Immature natural killer cell (primary cell): ENCODE measurements at places on chromosomes 16 and 17.

GRCh38 chr17:6539871-6540270 lies 16.5 kb downstream of the PITPNM3 start:
- H3K27ac ChIP-seq: no peak overlapping the region
- peaks cover 5% of the 10 kb centered on the region for H3K27me3 ChIP-seq
- H3K4me1 ChIP-seq: no peaks in the 10 kb centered on the region
- H3K4me3 ChIP-seq: no peak overlapping the region

GRCh38 chr16:23940111-23940510 lies 104.3 kb downstream of the PRKCB start:
- no peak overlapping the region for H3K27ac ChIP-seq
- H3K4me3 ChIP-seq: no peak overlapping the region
- peaks cover 3% of the 10 kb centered on the region for H3K36me3 ChIP-seq

GRCh38 chr16:30473231-30474073 lies 910 bp downstream of the ITGAL start:
- H3K36me3 ChIP-seq: peaks cover 35% of the 10 kb centered on the region
- H3K4me3 ChIP-seq: peak overlapping the region; percentile 92
- H3K27ac ChIP-seq: peak overlapping the region; percentile 98
- peak; percentile 64 for DNase-seq

- DNase-seq: peak; percentile 78
- no peaks in the 10 kb centered on the region for H3K36me3 ChIP-seq
- peaks cover 10% of the 10 kb centered on the region for H3K27me3 ChIP-seq
- peaks cover 10% of the 10 kb centered on the region for H3K4me1 ChIP-seq
- no peak overlapping the region for H3K27ac ChIP-seq
Measured at GRCh38 chr17:82230609-82231311, 1.9 kb downstream of the SLC16A3 start.

- no peak for DNase-seq
- peaks cover 16% of the 10 kb centered on the region for H3K36me3 ChIP-seq
- peak overlapping the region; percentile 50 for H3K4me3 ChIP-seq
- peaks cover 53% of the 10 kb centered on the region for H3K4me1 ChIP-seq
Measured at GRCh38 chr17:35021520-35022380, 41.4 kb downstream of the LIG3 start.

DNA sequence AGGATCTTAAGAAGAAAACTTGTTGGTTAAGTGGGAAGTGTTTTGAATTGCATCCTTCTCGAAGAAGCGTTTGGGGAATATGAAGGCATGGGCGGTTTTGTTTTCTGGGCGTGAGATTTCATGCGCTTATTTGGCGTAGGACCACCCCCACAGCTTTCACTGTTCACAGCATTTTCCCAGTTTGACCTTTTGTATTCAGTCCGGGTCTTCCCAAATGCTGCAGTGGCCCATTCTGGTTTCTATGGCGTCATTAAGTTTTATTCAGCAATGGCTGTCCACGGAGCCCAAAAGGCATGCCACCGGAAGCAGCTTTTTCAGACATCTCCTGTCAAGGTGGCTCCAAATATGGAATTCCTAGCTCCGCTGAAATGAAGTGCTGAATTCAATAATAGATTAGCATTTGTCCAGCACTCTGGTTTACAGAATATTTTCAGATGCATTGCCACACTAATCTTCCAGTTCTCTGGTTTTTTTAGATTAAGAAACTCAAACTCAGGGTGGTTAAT lies 90.6 kb upstream of the FBXO47 start:
- DNase-seq: no peak
- H3K4me1 ChIP-seq: peaks cover 9% of the 10 kb centered on the region
- H3K4me3 ChIP-seq: peak overlapping the region; percentile 82

DNA sequence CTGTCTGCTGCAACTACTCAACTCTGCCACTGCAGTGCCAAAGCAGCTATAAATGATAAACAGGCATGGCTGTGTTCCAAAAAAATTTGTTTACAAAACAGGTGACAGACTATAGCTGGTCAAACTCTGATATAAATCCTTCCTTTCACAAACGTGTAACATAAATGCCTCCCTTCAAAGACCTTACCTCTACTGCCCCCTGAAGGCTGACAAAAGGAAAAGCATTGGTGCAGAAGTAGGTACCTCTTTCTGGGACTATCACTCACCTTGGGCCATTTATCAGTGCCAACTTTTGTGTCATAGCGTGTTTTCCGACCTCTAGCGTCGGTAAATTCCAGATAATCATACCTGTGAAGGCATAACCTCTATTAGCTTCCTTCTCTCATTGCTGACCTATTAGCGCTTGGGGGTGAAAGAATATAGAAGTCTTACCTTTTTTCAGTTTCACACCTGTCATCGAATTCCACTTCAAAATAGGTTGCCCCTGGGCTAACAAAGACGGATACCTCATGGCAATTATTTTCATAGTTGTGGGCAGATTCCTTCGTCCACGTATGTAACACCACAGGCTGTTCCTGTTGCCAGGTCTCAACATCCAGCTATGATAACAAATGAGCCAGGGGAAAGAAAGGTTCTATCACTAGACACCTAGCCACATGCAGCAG lies 67.9 kb downstream of the ZZEF1 start:
- no peaks in the 10 kb centered on the region for H3K4me1 ChIP-seq
- peaks cover 56% of the 10 kb centered on the region for H3K36me3 ChIP-seq
- no peaks in the 10 kb centered on the region for H3K27me3 ChIP-seq
- H3K4me3 ChIP-seq: no peak overlapping the region
- DNase-seq: peak; percentile 40
- peak overlapping the region; percentile 22 for H3K27ac ChIP-seq

DNA sequence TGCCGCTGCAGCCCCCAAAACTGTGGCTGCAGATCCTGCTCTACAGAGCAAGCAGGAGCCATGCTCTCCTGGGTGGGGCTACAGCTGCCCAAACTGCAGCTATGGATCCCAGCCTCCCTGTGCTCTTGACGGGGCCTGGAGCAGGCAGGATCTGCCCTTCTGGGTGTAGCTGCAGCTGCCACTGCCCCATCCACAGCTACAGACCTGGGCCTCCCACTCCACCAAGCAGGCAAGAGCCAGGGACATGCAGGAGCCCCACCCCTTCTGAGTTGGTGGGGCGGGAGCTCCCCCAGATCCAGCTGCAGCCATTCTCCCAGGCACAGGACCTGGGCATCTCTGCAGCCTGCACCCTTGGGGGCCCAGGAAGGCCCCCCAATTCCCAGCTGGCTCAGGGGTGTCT lies 551.2 kb upstream of the CA10 start:
- DNase-seq: no peak
- no peak overlapping the region for H3K4me3 ChIP-seq
- no peak overlapping the region for H3K27ac ChIP-seq

DNA sequence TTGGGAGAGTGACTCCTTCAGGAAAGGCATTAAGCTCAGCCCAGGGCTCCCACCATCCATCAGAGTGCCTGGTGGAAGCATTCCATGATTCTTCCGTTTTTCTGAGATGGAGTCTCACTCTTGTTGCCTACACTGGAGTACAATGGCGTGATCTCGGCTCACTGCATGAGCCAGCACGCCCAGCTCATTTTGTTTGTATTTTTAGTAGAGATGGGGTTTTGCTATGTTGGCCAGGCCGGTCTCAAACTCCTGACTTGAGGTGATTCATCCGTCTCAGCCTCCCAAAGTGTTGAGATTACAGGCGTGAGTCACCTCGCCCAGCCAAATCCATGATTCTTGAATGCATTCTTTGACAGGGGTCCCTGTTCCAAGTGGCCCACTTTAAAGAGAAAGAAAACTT lies 23.1 kb downstream of the MIS12 start:
- peaks cover 35% of the 10 kb centered on the region for H3K4me1 ChIP-seq
- peaks cover 34% of the 10 kb centered on the region for H3K36me3 ChIP-seq
- peaks cover 12% of the 10 kb centered on the region for H3K27me3 ChIP-seq
- no peak overlapping the region for H3K27ac ChIP-seq
- DNase-seq: no peak

DNA sequence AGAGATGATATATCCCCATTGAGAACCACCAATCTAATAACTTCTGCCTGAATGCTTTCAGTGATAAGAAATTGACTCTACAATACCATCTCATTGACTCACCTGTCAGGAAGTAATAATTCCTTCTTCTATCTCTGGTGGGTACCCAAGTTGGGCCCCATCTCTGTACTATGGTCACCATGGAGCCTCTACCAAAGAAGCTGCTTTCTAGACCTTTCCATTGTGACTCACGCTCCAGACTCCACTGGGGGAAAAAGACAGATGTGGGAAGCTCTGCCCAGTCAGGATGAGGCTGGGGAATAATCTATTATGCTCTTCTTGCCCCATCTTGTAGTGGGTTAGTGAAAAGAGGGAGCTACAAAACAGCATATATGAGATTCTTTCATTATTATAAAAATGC lies 100.4 kb downstream of the COPRS start:
- no peak for DNase-seq
- no peak overlapping the region for H3K27ac ChIP-seq
- H3K4me1 ChIP-seq: no peaks in the 10 kb centered on the region
- no peaks in the 10 kb centered on the region for H3K36me3 ChIP-seq
- H3K27me3 ChIP-seq: peaks cover 2% of the 10 kb centered on the region

DNA sequence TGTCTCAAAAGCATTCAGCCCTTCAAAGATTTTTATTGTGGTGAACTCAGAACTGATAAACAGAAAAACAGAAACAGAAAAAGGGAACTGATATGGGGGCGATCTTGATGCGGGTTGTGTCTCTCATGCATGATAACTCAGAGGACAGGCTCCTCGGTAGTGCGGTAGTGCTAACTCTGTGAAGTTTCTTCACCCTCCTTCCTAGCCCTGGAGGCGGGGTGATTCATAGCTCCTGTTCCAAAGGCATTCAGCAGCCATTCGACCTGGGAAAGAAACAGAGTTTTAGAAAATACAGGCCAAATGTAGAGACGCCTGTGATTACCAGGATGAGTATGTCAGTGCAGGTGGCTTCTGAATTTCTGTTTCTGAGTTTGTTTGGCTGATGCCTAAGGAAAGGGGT lies 5.5 kb upstream of the MAF start:
- H3K4me3 ChIP-seq: no peak overlapping the region
- H3K27ac ChIP-seq: no peak overlapping the region
- peaks cover 3% of the 10 kb centered on the region for H3K27me3 ChIP-seq
- no peak for DNase-seq

DNA sequence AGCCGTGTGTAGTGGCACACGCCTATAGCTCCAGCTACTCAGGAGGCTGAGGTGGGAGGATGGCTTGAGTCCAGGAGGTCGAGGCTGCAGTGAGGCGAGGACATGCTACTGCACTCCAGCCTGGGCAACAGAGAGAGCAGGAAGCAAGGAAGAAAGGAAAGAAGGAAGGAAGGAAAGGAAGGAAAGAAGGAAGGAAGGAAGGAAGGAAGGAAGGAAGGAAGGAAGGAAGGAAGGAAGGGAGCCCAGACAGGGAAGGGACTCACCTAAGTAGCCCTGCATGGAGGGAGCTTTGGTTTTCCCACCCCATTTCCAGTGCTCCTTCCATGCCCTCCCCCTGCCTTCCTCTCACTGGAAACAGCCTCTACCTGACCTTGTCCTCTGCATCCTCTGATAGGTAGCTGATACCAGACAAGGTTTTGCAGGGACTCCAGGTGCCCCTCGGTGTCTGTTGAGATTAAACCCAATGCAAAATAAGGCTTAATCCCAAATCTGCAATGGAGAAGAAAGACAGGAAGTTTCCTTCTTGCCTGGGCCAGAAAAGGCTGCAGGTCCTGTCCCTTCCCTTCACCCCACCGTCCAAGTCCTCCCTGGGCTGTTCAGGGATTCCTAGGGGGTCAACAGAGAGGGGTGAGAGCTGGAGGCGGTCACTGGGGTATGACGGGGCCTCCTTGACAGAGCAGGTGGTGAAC lies 21.5 kb upstream of the CA4 start:
- H3K4me1 ChIP-seq: no peaks in the 10 kb centered on the region
- H3K27ac ChIP-seq: no peak overlapping the region
- H3K27me3 ChIP-seq: peaks cover 3% of the 10 kb centered on the region
- no peak for DNase-seq

DNA sequence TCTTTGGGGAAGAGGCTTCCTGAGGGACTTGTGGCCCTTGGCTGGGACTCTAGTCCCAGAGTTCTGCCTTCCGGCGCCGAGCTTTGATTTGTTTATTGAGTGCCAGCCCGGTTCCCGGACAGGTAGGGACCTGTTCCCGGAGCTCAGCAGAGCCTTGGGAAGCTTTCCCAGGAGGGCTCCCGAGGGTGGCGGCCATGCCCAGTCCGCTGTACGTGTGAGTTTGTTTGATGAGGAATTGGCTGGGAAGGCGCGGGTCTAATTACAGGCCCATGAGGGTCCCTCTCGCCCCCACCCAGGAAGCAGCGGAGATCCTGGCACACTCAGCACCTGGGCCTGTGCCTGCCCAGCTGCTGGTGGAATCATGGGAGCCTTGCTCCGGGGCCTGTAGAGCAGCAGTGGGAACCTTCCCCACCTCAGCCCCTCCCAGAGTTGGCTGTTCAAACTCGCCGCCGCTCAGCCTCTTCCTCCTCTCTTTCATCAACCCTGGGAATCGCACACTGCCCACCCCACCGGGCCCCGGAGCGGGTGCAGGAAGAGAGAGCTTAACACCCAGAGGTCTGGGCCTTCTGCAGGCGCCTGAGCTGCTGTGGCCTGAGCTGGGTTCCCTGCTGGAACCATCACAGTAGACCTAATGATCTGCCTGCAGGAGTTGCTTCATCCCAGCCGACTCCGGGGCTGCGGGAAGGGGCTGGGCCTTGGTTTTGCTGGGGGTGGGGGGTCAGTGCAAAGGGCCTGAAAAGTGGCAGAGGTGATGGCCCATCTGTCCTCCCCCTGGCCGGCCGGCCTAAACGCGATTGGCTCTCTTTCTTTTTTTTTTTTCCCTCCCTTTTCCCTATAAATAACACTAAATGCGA lies 313.7 kb downstream of the SEC14L1 start:
- peaks cover 5% of the 10 kb centered on the region for H3K27me3 ChIP-seq
- no peak for DNase-seq
- H3K4me3 ChIP-seq: peak overlapping the region; percentile 95
- peak overlapping the region; percentile 99 for H3K27ac ChIP-seq
- peaks cover 7% of the 10 kb centered on the region for H3K36me3 ChIP-seq
- H3K4me1 ChIP-seq: peaks cover 93% of the 10 kb centered on the region

- no peaks in the 10 kb centered on the region for H3K36me3 ChIP-seq
- no peak overlapping the region for H3K27ac ChIP-seq
- no peaks in the 10 kb centered on the region for H3K27me3 ChIP-seq
- no peak for DNase-seq
- no peaks in the 10 kb centered on the region for H3K4me1 ChIP-seq
- H3K4me3 ChIP-seq: no peak overlapping the region
Measured at GRCh38 chr16:48965386-48965785, 316.3 kb downstream of the CBLN1 start.

DNA sequence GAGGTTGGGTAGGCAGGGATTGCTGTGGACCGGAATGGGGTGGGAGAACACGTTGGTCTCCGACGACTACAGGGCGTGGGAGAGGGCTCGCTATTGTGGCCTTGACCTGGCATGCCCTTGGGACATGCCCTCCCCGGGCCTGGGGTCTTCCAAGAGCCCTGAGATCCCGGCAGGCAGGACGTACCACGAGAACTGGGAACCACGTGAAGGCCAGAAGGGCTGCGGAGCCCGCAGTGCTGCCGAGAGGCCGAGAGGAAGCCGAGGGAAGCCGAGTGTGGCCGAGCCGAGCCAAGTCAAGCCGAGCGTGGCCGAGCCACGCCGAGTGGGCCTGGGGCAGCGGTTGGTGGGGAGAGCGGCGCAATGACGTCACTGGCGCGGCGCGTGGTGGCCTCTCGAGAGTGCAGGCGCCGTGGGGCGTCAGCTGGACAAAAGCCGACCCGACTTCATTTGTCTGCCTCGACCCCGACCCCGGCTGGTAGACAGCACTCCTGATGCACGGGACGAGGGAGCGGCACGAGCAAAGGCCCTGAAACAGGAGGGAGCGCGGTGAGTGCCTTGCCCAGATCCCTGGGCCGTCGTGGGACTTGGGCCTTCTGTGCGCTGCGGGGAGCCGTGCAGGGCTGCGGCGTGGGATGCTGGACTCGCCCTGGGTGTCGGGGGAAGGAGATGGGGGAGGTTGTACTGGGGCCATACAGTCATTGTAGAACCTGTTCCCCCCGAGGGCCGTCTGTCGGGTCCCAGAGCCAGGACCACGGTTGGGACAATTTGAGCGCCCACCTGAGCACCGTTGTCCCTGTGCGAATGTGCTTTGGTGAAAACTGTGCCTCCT lies 6.6 kb downstream of the SOCS1 start:
- no peak overlapping the region for H3K27ac ChIP-seq
- H3K4me3 ChIP-seq: no peak overlapping the region
- H3K36me3 ChIP-seq: peaks cover 4% of the 10 kb centered on the region
- peaks cover 14% of the 10 kb centered on the region for H3K27me3 ChIP-seq
